ENCODE measurements at places on chromosomes 3 and 15. TPM values are rescaled to one million over a fixed set of nuclear protein-coding genes. Genes with fewer than 3 reads are reported as not detected.

GRCh38 chr15:99476413-99477222 lies 89.2 kb upstream of the MEF2A start:
- peak; percentile 83 for DNase-seq

- DNase-seq, result no peak
Measured at GRCh38 chr3:52310861-52311575, 5.1 kb upstream of the DNAH1 start.

DNA sequence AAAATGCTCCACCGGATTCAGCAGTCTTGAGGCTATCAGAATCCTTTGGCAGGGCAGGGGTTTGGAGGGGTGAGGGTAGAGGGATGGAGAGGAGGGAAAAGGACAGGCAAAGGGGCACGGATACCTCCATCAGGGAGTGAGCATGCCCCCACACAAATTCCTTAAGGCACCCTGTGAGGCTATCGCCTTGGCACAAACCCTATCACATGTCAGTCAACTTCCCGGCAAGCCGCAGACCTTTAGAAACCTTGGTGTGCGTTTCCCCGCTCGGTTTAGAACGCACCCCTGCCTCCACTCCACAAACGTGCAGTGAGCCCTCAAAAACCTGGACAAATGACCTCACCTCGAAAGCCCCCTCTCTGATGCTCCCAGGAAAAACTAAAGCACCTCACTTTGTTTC lies 422 bp upstream of the SETMAR start:
- DNase-seq, result peak; percentile 62

GRCh38 chr3:50423543-50423942 lies 64.2 kb upstream of the TMEM115 start:
- DNase-seq, result no peak

DNA sequence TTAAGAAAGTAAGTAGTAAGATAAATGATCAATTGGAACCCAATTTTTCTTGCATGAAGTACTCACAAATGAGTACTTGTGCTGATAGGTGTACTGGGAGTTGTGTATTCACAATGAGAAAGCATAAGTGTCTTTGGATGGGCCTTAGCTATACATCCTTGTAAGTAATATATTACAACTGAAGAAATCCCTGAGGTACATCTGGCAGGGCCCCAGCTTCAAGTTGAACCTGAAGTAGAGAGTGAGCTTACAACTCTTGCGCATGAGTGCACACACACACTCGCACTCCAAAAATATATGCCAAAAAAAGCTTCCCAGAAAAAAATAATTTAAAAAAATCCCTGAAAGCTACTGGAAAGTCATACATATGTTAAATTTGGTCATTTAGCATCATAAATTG lies 222.5 kb downstream of the ROBO2 start:
- DNase-seq, result no peak

DNA sequence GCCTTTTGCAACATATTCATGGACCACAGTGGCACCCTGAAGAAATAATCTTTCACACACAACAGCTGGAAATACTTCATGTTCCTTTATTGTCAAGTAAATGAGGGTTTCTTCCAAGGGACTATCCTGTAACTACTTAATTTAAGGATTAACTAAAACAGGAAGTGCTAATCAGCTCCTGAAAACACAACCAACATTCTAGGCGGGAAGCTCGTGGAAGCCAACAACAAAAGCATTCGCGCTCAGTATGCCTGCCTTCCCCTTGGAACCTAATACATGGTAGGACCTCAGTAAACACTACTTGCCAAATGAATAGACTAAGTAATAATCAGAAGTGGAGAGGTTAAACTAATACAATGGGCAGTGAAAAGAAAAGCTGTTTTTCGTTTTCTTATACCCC lies 300.9 kb downstream of the RORA start:
- DNase-seq, result no peak

Gene NANOGP8
- total RNA-seq, result not detected

Gene ZBTB11
- total RNA-seq, result 11.5 TPM

Gene AHSG
- total RNA-seq, result 0.20 TPM

Gene CYB561D2
- 10.0 TPM for total RNA-seq
